ENCODE measurements at places on chromosomes 3 and 15. TPM values are rescaled to one million over a fixed set of nuclear protein-coding genes. Genes with fewer than 3 reads are reported as not detected.

DNA sequence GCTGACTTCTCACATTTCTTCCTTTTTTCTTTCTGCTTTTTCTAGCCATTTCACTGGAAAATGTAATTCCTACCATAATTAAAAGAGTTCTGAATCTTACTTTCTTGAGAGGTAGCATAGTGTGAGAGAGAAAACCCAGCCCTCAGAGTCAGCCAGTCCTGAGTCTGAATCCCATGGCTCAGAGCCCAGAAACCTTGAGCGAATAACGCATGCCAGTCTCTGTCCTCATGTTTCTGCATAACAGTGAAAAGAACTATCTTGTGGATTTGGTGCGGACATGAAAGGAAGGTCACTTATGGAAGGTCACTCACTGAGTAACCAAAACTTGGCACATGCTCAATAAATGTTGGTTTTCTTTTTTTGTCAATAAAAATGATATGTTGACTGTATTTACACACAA, 29.3 kb upstream of the SLCO3A1 start:
- no peaks in the 10 kb centered on the region for H3K27me3 ChIP-seq
- no peak overlapping the region for H3K4me3 ChIP-seq
- no peaks in the 10 kb centered on the region for H3K36me3 ChIP-seq
- DNase-seq = no peak
- no peaks in the 10 kb centered on the region for H3K4me1 ChIP-seq

DNA sequence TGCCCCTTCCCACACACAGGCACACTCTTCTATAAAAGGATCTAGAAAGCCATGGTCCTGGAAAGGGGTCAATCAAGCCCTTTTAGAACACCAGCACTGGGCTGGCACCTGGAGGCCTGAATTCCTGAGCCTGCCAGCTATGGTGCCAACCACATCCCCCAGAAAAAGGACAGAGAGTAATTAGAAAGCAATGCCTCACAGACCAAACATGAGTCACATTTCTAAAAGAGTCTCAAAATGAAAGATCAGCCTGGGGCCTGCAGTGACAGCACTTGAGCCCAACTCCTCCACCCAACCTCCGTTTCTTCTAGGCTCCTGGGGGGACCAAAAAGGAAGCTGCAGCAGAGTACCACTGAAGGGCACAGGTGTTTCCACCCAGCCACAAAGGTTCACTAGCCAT, 14.1 kb downstream of the MYLK start:
- H3K27ac ChIP-seq = no peak overlapping the region
- H3K36me3 ChIP-seq = no peaks in the 10 kb centered on the region
- no peaks in the 10 kb centered on the region for H3K27me3 ChIP-seq
- no peak for DNase-seq
- H3K4me3 ChIP-seq = no peak overlapping the region

DNA sequence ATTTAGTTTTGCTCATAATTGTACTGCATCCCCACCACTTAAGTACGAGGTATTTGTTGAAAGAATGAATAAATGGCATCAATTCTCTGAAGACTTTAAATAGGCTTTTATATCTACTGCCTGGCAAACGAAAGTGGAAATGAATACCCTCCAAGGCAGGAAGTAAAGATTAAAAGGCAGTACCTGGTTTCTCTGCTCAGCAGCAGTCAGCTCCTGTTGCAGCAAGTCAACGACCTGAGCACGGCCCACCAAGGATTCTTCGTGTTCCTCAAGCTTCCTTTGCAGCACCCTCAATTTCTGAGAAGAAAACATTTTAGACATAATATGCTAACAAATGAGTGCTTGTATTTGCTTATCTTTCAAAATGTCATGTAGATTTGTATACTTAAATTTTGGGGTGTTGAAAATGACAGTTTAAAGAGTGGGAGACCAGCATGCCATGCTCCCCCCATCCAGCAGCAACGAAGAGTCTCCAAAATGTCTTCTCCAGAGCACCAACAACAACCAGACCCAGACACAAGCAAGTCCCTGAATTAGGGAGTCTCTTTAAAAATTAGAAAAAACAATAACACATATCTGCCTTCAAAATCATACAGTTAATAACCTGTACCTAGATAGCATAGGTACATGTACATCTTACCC, 31.2 kb downstream of the GOLGB1 start:
- no peak overlapping the region for H3K4me3 ChIP-seq
- H3K4me1 ChIP-seq = no peaks in the 10 kb centered on the region
- peaks cover 94% of the 10 kb centered on the region for H3K36me3 ChIP-seq
- no peak for DNase-seq
- no peaks in the 10 kb centered on the region for H3K27me3 ChIP-seq
- no peak overlapping the region for H3K27ac ChIP-seq

DNA sequence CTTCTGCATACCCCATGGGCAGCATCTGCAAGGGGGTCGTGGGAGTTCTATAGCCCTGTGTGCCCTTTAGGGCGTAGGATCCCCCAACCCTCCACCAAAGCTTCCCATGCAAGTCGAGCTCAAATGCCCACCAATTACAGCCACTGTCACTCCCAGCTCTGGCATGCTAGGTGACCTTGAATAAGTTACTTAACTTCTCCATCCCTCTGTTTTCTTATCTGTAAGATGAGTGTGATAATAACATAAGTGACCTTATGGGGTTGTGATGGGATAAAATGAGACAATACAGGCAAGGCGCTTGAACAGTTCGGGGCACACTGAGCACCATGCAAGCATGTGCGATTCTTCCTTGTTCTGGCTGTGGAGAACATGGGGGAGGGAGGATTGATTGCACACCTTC, 74.8 kb upstream of the POMGNT2 start:
- H3K4me1 ChIP-seq = peaks cover 24% of the 10 kb centered on the region
- DNase-seq = no peak
- no peaks in the 10 kb centered on the region for H3K36me3 ChIP-seq
- no peak overlapping the region for H3K4me3 ChIP-seq

DNA sequence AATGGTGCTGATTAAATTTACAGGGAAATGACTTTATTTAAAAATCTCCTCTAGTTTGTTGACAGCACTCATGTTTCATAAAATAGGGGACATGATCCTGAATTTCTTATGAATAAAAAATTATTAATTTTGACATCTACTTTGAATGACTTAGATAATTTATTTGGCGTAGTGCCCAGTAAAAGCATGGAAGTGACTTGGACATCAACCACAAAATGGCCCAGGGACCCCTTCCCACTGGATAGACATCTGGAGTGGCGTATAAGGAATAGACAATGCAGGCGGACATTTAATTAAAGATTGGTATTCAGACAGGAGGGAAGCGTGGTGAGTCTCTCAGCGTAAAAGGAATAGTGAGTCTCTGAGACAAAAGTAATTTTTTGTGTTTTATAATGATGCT, 79.8 kb downstream of the ADAMTSL3 start:
- DNase-seq = no peak
- no peaks in the 10 kb centered on the region for H3K36me3 ChIP-seq
- H3K27ac ChIP-seq = no peak overlapping the region
- no peaks in the 10 kb centered on the region for H3K27me3 ChIP-seq
- no peaks in the 10 kb centered on the region for H3K4me1 ChIP-seq

DNA sequence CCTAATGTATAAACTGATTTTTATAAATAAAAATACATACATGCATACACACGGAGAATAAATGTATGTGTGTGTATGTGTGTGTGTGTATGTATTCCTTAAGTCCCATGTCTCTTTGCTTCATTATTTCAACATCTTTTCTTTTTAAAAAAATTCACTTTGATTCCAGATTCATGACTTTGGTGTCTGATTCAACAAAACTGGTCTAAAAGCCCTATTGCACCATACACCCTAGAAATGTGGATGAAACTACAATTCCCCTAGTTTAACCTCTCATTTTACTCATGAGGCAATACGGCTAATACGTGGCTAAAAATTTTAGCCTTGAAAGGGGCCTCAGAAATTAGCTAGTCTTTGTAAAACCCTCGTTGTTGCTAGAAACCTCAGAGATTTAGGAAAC, 228.1 kb downstream of the ADAMTS9 start:
- H3K27ac ChIP-seq = no peak overlapping the region
- no peak for DNase-seq
- no peaks in the 10 kb centered on the region for H3K27me3 ChIP-seq
- no peak overlapping the region for H3K4me3 ChIP-seq
- H3K36me3 ChIP-seq = no peaks in the 10 kb centered on the region

- no peak overlapping the region for H3K4me3 ChIP-seq
- no peak for DNase-seq
- no peaks in the 10 kb centered on the region for H3K4me1 ChIP-seq
- no peaks in the 10 kb centered on the region for H3K27me3 ChIP-seq
- H3K27ac ChIP-seq = no peak overlapping the region
- no peaks in the 10 kb centered on the region for H3K36me3 ChIP-seq
Measured at GRCh38 chr3:134641671-134642300, 9.0 kb downstream of the KY start.

GRCh38 chr3:102124704-102125103, 275.4 kb downstream of the NFKBIZ start:
- no peaks in the 10 kb centered on the region for H3K27me3 ChIP-seq
- no peaks in the 10 kb centered on the region for H3K36me3 ChIP-seq
- H3K4me3 ChIP-seq = no peak overlapping the region
- peaks cover 28% of the 10 kb centered on the region for H3K4me1 ChIP-seq

DNA sequence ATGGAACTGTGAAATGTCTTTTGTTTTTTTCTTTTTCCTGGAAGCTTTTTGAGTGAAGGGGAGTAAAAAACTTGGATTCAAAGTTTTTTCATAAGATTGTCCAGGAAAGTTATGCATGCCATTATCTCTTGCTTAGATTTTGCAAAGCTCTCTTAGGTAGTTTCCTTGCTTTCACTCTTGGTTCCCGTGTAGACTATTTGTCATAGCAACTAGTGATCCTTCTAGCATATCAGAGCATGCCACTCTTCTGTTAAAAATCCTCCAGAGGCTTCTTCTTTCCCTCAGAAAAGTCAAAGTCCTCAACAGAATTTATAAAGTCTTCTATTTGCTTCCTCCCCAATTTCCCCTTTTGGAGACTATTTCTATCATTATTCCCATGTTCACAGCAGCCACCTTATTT, 21.1 kb downstream of the GTF2E1 start:
- H3K4me3 ChIP-seq = no peak overlapping the region
- H3K27me3 ChIP-seq = no peaks in the 10 kb centered on the region
- no peaks in the 10 kb centered on the region for H3K36me3 ChIP-seq
- H3K27ac ChIP-seq = no peak overlapping the region
- no peak for DNase-seq

Gene CSPG5
- total RNA-seq = 2.4 TPM

Gene SETMAR
- 27.4 TPM for total RNA-seq

Gene FAH
- total RNA-seq = 10.8 TPM

Gene KAT2B
- 63.7 TPM for total RNA-seq

Data from suprapubic skin (tissue), 4 donors.